MM.1S (cell line): ENCODE measurements at places on chromosomes 1 and 21.
A peak's percentile ranks its signal among the peaks of the same experiment; 100 is the strongest.

GRCh38 chr1:178011465-178011828 lies 41.6 kb upstream of the SEC16B start:
- no peak for DNase-seq

- DNase-seq = no peak
Measured at GRCh38 chr21:41488080-41488479, 19.9 kb downstream of the TMPRSS2 start.

GRCh38 chr1:54567961-54568360 lies 19.9 kb downstream of the ACOT11 start:
- DNase-seq = no peak

- DNase-seq = no peak
Measured at GRCh38 chr1:31584869-31585735, 8.8 kb downstream of the TINAGL1 start.

DNA sequence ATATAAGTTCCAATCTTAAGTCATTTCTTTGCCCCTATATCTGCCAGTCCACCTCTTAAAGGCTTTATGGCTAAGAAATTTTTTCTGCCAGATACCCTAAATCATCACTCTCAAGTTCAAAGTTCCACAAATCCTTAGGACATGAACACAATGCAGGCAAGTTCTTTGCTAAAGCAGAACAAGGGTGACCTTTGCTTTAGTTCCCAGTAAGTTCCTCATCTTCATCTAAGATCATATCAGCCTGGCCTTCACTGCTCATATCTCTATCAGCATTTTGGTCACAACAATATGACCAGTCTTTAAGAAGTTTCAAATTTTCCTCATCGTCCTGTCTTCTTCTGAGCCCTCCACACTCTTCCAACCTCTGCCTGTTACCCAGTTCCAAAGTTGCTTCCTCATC lies 402.2 kb upstream of the RUNX1 start:
- no peak for DNase-seq

- no peak for DNase-seq
Measured at GRCh38 chr1:180571832-180572636, 13.3 kb downstream of the OVAAL start.

DNA sequence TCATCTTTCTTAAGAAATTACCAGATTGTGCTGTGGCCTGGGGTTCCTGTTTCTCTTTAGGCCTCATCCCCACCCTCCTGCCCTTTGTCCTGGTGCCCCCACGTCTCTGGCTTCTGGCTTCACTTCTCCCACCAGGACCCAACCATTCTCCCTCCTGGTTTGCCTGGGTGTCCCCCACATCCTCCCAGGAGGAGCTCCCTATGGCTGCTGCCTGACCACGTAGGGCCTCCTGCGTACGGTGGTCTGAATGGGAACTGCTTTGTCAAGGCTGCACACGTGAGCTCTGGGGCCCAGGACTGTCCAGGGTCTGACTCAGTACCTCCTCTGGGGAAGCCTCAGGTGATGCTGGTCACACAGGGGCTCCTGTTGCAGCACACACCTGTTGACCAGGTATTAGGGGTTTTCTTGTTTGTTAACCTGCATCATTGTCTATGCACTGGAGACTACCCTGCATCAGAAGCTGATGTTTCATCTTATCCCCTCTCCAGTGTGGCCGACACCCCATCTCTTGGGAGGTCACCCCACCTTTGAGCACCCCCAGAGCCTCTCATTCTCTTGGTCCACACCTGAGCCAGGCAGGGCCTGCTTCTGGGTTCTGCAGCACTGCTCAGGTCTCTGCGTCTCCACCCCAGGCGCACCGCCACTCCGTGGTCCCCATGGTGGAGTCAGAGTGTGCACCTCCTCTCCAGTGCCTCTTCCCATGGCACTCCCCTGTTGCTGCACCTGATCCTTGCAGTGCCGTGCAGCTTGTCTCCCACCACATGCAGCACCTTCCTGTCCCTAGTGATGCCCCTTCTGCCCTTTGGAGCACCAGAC lies 65.8 kb downstream of the S100B start:
- no peak for DNase-seq

DNA sequence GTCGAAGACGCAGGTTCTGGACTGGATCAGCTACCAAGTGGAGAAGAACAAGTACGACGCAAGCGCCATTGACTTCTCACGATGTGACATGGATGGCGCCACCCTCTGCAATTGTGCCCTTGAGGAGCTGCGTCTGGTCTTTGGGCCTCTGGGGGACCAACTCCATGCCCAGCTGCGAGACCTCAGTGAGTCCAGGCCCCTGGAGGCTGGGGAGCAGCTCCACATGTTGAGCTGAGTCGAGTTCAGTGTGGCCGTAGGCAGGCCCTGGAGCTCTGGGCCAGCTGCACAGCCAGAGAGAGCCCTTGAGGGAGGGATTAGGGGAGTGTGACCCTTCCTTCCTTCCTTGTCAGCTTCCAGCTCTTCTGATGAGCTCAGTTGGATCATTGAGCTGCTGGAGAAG lies 1.6 kb downstream of the ELF3 start:
- no peak for DNase-seq

- peak; percentile 59 for DNase-seq
Measured at GRCh38 chr1:111030590-111030989, 66.9 kb upstream of the LRIF1 start.

- DNase-seq = no peak
Measured at GRCh38 chr1:87394513-87394912, 65.8 kb downstream of the LMO4 start.

- no peak for DNase-seq
Measured at GRCh38 chr1:92509619-92510018, 22.9 kb upstream of the GFI1 start.

DNA sequence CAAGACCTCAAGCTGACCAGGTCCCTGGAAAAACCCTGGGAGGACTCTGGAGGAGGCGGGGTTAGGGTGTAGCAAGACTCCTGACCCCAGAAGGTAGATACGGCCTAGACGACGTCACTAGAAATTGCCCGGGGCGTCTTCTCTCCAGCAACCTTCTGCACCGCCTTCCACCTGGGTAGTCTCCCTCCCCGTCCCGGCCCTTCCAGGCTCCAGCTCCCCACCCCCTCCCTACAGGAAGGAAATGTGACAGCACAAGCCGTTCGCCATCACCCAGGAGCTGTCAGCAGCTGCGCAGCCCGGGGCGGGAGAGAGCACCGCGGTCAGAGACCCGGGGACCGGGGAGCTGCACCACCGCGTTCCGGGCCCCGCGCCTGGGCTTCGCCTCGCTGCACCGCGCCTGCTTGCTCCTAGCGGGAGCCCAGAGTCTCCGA lies 20.0 kb downstream of the SERTAD4 start:
- DNase-seq = peak; percentile 21

DNA sequence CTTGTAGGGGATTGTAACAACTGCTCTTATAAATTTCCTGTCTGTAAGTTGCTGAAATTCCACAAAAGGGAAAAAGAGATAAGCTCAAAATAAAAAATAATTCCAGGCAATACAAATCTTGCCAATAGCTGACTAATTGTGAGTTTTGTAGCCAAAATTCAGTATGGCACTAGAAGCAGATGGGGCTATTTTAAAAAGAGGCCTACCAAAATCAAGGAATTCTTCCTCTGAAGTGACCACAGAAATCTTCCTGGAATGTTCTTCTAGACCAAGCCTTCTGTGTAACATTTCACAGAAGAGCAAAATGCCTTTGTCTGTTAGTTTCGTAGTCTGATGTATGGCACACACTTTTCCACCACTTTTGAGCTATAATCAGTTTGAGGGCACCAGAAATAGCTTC lies 127.6 kb downstream of the CYYR1 start:
- no peak for DNase-seq

GRCh38 chr1:235067396-235068157 lies 61.1 kb downstream of the TOMM20 start:
- no peak for DNase-seq

DNA sequence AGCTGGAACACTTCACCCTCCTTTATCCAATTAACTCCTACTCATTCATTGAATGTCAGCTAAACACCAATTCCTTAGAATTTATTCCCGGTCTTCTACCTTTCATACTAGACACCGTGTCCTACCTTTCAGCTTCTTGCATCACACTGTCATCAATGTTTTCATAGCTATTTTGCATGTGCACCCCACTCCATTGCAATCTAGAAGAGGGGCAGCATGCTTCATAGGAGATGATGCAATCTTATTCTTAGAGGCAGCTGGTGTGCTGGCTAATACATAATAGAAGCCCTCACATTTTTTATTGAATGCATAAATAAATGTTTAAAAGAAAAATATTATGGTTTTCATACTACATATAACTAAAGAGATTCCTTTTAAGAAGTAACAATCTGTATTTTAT lies 123.6 kb downstream of the DSCAM start:
- no peak for DNase-seq

- peak; percentile 69 for DNase-seq
Measured at GRCh38 chr1:157691285-157691920, 9.2 kb downstream of the FCRL3 start.
